ENCODE measurements at places on chromosomes 2 and 18.

DNA sequence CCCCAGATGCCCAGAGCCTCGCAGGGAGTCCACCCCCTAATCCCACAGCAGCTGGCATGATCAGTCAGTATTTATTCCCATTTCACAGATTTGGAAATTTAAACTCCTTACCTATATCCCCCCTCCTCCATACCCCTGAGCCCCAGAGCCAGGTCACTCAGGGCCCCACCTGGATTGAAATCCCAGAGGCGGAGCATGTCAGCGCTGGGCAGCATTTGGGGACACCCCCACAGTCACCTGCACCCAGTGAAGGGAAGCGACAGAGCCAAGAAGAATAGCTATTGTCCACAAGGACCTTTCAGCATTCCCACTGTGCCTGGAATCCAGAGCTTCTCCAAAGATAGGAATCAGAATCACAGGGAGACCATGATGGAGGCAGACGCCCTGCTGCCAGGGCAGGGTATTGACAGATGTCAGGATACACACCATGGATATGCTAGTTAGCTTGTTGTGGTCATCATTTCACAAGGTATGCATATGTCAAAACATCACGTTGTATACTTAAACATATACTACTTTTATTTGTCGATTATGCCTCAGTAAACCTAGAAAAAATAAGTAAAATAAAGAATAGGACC is 968 bp upstream of the ASTL start:
- peak; percentile 44 for DNase-seq

DNA sequence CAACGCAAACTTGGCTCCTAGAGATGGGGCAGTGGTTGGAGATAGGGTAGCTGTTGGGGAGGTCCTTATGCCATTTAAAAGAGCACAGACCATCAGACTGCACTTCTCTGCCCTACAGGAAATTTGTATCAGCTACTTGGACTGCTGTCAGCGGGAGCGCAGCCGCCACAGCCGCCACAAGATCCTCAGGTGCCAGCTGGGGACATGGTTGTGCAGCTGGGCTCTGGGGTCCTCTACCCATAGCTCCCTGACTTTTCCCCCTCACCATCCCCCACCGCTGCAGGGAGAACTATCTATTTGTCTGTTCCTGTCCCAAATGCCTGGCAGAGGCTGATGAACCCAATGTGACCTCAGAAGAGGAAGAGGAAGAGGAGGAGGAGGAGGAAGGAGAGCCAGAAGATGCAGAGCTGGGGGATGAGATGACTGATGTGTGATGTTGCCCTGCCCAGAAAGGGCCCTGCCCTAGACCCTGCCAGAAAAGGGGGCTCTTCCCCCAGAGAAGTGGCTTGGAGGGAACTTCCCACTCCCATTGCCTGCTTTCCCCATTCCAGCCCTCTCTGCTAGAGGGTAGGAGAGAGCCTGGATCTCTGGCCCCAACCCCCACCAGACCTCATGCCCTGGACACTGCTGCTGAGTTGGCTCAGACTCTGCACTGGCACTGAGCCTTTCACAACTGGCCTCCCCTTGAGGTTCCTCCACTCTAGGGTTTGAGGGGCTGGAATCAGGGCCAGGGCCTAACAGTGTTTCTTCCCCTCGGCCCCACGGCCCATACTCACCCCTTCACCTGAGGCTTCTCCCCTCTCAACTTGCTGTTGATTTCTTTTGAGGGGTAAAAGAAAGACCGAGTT is 7.3 kb downstream of the PRADC1 start:
- no peak for DNase-seq

- peak; percentile 7 for DNase-seq
Observed at GRCh38 chr2:229901819-229902218, 20.0 kb downstream of the TRIP12 start.

DNA sequence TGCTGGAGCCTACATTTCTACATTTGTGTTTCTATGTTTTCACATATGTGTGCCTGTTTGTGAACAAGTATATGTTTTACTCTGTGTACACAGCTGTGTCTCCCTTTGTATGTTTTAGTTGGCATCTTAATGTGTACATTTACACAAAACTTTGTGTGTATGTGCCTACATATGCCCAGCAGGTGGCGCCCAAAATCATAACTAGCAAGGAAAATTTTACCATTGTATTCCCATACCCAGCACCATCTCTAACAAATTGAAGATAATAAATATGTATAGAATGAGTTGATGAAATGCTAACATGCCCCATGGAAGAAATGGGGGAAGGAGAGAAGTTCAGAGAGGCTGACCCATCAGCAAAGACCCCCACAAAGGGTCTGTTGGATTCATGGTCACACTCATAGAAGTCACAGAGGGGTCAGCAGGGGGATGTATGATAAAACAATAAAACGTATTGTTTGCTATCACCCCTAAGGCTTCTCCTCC is 48.1 kb downstream of the PKDCC start:
- DNase-seq = peak; percentile 86

- DNase-seq = no peak
Observed at GRCh38 chr2:16566701-16567100, 98.9 kb downstream of the CYRIA start.

GRCh38 chr2:5706717-5707455 is 14.7 kb downstream of the SOX11 start:
- no peak for DNase-seq

- DNase-seq = no peak
Observed at GRCh38 chr2:208099682-208100470, 24.4 kb downstream of the CRYGD start.
